AG09309 (cell line): ENCODE measurements at places on chromosomes 6 and 20.

GRCh38 chr20:13121840-13122515, 99.1 kb upstream of the ISM1 start:
- no peak for DNase-seq

DNA sequence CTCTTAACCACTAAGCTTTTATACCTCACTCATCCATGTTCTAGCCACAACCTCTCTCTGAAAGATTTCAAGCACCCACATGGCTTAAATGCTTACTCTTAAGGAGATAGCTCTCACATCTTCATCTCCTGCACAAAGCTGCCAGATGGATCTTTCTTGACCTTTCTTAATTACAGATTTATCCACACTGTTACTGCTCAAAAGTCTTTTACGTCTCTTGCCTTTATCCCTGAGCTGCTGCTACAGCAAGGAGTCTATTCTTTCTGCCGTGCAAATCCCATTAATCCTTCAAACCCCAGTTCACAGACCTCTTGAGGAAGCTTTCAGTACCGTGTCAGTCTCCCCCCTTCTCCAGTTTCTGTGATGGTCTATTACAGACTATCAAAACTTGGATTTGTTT, 54.6 kb downstream of the B4GALT5 start:
- no peak for DNase-seq

- peak; percentile 3 for DNase-seq
Observed at GRCh38 chr6:95431637-95432228, 145.6 kb upstream of the MANEA start.

DNA sequence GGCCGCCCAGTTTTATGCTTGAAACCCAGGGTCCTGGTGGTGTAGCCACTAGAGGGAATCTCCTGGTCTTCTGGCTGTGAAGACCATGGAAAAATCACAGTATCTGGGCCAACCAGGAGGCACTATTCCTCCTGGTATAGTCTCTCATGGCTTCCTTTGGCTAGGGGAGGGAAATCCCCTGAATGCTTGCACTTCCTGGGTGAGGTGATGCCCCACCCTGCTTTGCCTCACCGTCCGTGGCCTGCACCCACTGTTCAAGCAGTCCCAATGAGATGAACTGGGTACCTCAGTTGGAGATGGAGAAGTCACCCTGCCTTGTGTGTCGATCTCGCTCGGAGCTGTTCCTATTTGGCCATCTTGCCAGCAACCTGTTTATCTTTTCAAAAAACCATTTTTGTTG, 10.1 kb upstream of the ZNF337 start:
- no peak for DNase-seq

GRCh38 chr6:44967481-44967880, 360.6 kb upstream of the RUNX2 start:
- no peak for DNase-seq

DNA sequence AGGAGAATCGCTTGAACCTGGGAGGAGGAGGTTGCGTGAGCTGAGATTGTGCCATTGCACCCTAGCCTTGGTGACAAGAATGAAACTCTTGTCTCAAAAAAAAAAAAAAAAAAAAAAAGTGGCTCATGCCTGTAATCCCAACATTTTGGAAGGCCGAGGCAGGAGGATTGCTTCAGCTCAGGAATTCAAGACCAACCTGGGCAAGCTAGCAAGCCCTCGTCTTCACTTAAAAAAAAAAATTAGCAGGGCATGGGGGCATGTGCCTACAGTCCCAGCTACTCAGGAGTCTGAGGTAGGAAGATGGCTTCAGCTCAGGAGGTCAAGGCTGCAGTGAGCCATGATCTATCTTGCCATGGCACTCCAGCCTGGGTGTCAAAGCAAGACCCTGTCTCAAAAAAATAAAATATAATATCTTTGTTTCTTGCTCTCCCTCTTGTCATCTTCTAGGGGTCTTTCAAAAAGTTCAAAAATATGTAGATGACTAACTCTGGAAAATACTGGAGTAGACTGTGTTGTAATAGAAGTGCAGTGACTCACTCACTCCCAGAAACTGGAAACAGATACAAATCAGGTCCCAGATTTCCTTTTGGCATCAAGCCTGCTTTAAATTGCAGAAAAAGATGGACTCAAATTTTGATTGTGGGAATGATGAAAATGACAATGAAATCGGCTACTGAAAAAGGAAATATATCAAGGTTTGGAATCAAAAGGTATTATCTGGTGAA, 2.8 kb upstream of the GINM1 start:
- DNase-seq = peak; percentile 52

DNA sequence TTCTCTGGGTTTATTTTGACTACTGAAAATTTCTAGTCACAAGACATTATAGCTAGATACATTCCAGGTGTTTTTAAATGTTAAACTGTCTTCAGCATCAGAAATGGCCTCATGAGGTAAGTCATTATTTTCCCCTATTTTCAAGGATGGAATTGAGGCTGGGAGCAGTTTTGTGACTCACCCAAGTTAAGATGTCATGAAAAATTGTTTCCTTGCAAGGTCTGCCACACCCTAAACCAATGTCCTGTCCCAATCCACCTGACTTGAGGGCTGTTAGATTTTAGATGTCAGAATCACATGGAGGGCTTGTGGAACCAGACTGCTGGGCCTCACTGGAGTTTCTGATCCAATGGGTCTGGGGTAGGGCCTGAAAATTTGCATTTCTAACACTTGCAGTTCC, 16.9 kb downstream of the SLC22A3 start:
- no peak for DNase-seq

GRCh38 chr6:120764312-120764711, 570.0 kb downstream of the TBC1D32 start:
- no peak for DNase-seq

DNA sequence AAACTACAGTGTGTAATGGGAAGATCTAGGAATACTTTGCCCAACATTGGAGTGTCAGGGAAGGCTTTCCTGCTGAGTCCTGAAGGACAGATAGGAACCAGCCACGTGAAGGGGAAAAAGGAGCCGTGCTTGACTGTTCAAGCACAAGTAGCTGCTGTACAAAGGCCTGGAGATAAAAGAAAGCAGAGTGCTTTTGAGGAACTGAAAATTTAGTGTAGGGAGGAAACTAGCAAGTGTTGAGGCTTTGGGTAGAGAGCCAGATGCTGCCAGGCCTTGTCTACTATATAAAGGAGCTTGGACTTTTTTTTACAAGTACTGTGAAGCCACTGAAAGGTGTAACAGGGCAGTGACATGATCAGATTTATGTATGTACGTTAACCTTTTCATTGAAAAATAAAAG, 39.0 kb downstream of the DSE start:
- no peak for DNase-seq

DNA sequence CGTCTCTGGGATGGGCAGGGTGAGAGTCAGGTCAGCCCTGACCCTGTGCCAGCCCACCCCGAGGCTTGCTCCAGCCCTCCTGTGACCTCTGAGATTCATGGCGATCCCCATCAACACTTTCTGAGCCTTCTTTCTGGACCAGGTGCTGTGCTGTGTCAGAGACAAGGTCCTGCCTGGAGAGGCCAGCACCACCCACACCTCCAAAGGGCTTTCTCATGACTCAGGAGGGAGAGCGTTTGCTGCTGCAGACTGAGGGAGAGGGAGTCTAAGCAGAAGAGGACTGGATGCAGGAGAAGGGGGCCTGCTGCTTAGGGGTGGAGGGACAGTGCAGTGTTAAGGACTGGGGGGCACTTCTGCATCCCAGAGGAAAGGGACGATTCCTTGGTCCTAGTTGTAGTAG, 193.5 kb downstream of the LRFN2 start:
- DNase-seq = no peak

DNA sequence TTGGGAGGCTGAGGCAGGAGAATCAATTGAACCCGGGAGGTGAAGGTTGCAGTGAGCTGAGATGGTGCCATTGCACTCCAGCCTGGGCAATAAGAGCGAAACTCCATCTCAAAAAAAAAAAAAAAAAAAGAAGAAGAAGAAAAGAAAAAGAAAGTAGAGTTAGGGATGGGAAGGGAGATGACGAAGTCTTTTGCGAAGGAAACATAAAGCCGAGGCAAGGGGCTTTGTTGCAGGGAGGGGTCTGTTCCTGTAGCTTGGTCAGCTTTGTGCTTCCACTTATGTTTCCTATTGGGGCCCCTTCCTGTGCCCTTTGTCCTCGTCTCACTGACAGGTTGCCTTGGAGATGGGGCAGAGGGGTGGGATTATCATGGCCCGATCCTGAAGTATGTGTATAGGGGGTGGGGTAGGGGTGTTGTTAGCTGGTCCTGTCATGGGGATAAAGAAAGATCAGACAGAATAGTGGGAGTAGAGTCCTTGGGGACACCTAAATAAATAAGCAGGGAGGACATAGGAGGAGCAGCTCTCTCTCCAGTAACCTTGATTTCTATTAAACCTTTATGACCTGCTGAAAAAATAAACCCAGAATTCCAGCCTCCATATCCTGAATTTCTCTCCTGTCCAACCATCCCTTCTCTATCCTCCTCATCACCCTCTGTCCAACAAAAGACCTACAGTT, 1.1 kb upstream of the CLIC1 start:
- no peak for DNase-seq

- DNase-seq = no peak
Observed at GRCh38 chr6:2949121-2949520, 22.2 kb downstream of the SERPINB6 start.
